Right renal cortex interstitium (tissue), 3 donors: ENCODE measurements at places on chromosomes 6 and 20.

- DNase-seq, result no peak
Observed at GRCh38 chr6:158717341-158718330, 67.8 kb downstream of the SYTL3 start.

- no peak for DNase-seq
Observed at GRCh38 chr6:28747631-28748157, 176.1 kb downstream of the TRIM27 start.

DNA sequence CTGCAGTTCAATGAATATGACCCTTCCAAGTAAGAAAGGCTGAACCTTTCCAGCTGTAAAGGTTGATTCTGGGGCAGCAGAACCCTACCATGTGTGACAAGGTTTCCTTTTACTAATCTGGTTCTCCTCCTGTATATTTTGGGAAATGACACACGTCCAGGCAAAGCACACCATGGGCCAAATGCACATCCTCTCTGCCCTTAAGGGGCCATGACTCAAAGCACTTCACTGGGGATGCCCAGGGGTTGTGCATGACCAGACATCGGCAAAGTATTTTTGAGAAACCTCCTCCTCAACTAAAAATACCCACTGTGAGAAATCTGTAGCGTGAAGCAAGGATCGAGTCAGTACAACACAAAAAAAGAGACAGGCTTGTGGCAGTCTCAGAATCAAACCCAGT, 174.7 kb downstream of the BACH2 start:
- DNase-seq, result no peak

DNA sequence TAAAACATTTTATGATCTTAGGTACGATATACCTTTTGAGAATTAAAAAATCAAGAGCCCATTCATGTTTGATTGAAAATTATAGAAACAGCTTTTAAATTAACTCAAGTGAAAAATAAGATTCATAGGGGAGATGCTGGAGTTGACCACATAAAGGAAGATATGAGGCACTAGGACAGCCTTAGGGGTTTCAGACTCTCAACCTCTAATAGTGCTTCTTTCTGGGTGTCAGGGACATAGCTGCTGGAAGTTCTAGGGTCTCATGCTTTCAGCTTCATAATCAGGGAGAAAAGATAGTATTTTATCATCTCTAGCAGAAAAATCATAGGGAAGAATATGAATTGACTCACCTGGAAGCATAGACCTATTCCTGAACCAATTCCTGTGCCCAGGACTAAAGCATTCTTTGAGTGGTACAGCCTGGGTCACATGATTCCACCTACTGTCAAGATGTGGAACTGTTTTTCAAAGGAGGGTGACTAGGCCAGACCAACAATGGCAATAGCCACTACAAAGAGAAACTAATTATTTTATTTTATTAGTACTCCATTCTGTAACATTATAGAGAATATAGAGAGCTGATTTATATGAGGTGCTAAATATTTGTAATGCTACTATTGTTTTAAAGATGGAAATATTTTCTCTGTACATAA, 27.8 kb upstream of the CENPW start:
- no peak for DNase-seq

GRCh38 chr20:31835554-31835953, 9.8 kb downstream of the FOXS1 start:
- no peak for DNase-seq

DNA sequence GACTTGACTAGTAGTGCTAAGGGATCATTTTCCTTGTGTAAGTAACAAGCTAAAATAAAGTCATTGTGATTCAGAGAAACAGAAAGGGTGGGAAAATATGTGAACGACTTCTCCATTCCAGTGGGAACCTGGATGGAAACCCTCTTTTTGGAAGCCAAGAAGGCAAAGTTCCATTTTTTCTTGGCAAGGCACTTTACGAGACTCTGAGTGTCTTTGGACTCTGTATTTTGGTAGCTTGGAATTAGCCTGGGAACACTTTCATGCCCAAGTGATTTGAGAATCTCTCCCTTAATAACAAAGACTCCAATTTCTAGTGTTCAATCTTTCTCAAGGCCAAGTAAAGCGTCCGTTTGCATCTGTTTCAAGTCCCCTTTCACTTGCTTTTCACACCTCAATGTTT, 100.5 kb upstream of the SASH1 start:
- DNase-seq, result no peak

DNA sequence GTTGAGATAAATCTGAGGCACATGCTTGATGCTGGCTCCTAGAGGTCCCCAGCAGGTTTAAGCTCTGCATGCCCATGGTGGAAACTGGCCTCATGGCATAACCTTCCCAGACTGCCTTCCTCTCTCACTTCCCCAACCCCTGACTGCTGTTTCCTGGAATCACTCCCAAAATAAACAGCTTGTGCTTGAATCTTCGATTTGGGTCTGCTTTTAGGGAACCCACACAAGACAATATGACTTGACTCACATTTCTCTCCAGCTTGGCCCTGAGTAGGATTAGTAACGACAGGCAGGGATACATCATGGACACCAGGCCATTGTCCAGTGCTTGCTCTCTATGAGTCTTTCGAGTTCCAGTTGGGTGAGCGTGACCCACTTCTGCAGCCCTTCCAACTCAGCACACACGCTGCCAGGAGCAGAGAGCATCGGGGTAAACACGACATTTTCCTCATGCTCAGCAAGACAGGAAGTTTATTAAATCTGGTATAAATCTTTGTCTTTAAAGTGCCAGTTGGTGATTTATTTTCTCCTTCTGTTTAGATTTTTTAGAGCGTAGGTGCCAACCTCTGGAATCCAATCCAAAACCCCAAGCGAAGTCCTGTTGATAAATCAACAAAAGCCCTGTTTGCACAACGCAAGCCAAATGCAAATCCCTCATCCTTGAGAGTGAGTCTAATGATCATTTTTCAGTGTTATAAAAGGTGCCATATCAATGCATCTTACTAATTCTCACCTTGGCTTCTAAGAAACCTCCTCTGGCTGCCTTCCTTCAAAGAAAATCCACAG, 135.0 kb downstream of the FOXA2 start:
- DNase-seq, result no peak

DNA sequence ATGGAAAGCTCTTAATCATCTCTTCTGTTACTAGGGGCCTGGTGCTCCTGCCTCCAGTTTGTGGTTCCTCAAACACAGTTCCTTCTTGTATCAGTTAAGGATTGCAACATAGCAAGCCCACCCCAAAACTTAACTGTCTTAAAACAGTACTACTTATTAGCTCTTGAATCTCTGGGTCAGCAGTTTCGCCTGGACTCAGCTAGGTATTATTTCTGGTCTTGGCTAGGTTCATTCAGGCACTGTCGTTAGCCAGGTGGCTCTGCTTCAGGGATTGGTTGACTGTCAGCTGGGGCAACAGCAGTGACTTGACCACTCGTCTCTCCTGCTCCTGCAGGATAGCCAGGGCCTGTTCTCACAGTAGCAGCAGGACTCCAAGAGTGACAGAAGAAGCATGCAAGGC, 30.0 kb upstream of the RALY start:
- DNase-seq, result no peak

GRCh38 chr6:38378801-38379200, 260.9 kb downstream of the BTBD9 start:
- no peak for DNase-seq

DNA sequence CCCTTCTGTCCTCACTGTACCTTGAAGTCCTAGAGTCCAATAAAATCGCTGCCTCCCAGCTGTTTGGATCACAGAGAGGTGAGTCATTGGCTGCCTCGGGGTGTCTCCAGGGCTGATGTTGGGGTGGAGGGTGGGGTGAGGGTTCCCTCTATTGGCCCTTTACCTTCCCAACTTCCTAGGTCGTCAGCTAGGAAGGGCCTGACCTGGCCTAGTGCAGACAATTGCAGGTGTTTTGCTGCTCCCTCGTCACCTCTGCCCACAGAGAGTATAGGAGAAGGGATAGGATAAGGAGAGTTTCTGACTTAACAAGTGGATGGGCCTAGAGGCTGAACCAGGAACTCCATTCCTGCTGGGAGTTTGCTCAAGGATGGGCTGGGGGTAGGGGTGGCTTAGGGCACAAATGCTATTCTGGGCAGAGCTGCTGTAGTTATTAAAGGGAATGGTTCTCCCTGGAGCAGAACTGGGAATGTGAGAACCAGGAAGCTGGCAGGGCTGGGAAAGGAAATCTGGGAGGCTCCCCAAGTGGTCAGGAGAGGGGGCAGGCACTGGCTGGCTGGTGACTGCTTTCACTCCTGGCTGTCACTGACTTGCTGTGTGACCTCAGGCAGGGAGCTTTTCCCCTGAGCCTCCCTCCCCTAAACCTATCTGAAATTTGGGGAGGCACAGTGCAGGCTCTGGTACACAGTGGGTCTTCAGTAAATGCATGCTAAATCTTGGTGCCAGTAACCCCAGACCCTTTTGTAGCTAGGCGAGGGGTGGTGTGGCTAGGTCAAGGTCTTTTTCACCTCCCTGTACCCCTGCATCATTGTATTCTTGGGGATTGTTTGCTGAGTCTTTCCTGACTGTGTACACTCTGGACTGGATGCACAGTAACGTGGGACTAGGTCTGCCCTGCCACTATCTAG, 1.5 kb downstream of the TP53INP2 start:
- DNase-seq, result no peak

- DNase-seq, result no peak
Observed at GRCh38 chr6:43803055-43803782, 33.2 kb downstream of the VEGFA start.

- no peak for DNase-seq
Observed at GRCh38 chr6:52693773-52694172, 22.9 kb downstream of the TMEM14A start.

DNA sequence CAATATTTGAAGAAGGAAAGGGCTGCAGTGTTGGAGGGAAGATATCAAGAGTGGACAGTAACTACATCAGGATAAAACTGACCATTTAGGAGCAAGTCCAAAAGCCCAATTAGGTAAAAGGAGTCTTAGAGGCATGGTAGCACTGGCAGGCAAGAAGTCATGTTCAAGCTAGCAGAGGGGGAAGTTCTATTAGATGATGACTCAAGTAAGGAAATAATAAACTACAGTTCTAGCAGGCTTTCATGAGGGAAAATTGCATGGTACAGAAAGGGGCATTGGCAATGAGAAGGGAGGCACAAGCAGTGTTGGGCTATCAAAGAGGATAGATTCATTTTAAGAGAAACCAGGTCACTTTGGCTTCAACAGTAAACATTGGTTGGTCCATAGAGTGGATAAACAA, 156.1 kb upstream of the PTPRK start:
- no peak for DNase-seq

- DNase-seq, result no peak
Observed at GRCh38 chr6:46590765-46591164, 61.9 kb downstream of the CYP39A1 start.

GRCh38 chr6:38973178-38974057, 75.2 kb upstream of the GLP1R start:
- DNase-seq, result peak; percentile 5

GRCh38 chr20:48231253-48231930, 446.1 kb upstream of the SULF2 start:
- no peak for DNase-seq

DNA sequence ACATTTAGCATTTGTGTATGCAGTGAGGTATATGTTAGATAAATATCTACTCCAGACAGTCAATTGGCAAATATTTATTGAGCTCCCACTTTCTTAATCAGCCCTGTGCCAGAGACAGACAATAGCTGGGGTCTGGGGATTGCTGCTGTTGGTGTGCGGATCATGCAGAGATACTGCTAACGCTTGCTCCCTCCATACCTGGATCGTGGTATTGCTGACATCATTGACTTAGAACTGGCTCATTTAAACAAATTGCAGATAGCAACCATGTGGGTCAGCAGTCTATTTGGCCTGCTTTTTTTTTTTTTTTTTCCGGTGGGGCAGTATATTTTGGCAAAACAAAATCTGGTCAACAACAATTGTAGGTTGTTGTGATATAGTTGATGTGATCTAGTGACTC, 9.5 kb downstream of the ARID1B start:
- DNase-seq, result no peak

DNA sequence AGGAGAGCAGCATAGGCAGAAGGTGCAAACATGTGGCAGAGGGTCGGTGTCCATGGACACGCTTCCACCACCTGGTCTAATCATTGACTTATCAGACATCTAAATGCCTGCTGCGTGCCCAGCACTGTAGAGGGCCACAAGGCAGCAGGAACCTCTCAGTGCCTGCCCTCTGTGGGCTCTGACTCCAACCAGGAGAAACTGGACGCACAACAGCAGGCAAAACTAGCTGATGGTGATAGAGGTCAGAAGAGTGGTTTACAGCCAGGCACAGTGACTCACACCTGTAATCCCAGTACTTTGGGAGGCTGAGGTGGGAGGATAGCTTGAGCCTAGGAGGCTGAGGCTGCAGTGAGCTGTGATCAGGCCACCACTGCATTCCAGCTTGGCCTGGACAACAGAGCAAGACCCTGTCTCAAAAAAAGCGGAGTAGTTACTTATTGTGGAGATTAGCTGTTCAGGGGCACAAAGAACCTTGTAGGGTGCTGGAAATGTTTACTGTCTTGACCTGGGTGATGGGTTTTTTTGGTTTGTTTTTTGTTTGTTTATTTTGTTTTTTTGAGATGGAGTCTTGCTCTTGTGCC, 46.5 kb downstream of the PPARD start:
- no peak for DNase-seq

- no peak for DNase-seq
Observed at GRCh38 chr6:29726001-29726400, 2.8 kb downstream of the HLA-F start.

- DNase-seq, result no peak
Observed at GRCh38 chr6:154653853-154654252, 79.4 kb upstream of the SCAF8 start.

GRCh38 chr6:121436960-121437850, 1.8 kb downstream of the GJA1 start:
- peak; percentile 56 for DNase-seq

DNA sequence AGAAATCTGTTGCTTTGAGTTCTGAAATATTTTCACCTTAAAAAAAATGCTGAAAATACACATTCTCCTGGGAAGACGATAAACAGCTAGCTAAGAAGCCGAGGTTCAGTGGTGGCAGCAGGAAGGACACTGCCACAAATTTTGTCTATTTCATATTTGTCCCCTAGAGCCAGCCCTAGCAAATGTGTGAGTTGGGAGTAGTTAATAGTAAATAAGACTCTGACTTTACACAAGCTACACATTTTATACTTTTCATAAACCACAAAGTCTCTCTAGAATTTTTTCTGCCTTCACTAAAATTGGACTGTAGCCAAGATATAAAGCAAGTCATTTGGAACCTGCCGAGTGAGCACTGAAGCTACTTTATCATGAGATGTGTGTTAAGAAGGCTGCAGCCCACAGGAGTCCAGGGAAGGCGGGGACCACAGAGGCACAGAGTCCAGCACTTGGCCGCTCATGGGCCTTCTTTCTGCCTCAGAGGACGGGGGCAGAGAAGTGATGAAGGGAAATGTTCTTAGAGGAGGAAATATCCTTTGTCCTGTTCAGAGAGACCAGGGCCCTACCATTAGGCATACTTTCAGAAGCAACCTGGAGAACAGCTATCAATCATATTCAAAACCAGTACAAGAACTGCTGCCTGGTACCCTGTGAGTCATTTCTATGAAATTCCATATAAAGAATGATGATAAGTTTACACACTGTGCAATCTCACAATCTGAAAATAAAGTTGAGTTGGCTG, 241.7 kb upstream of the TAB2 start:
- DNase-seq, result no peak

- no peak for DNase-seq
Observed at GRCh38 chr6:128719786-128720185, 163.2 kb upstream of the LAMA2 start.
